ENCODE measurements at places on chromosomes 6 and 20. TPM values are rescaled to one million over a fixed set of nuclear protein-coding genes. Genes with fewer than 3 reads are reported as not detected.

FLOT1 gene
- 133 TPM for total RNA-seq

GHRH gene
- not detected for total RNA-seq

PTCRA gene
- total RNA-seq, result 0.55 TPM

HIVEP2 gene
- total RNA-seq, result 29.0 TPM

ZBTB12 gene
- 6.4 TPM for total RNA-seq

HLA-DMA gene
- total RNA-seq, result 65.3 TPM

GRCh38 chr6:149049230-149049629, 268.3 kb upstream of the TAB2 start:
- DNase-seq, result no peak

- DNase-seq, result peak; percentile 4
Observed at GRCh38 chr6:43945768-43946080, 175.7 kb downstream of the VEGFA start.

- DNase-seq, result no peak
Observed at GRCh38 chr6:167119670-167120582, 3.0 kb upstream of the CCR6 start.

- no peak for DNase-seq
Observed at GRCh38 chr6:81451787-81452186, 300.7 kb downstream of the TENT5A start.

GRCh38 chr6:119848696-119849095, 499.1 kb upstream of the MAN1A1 start:
- no peak for DNase-seq

DNA sequence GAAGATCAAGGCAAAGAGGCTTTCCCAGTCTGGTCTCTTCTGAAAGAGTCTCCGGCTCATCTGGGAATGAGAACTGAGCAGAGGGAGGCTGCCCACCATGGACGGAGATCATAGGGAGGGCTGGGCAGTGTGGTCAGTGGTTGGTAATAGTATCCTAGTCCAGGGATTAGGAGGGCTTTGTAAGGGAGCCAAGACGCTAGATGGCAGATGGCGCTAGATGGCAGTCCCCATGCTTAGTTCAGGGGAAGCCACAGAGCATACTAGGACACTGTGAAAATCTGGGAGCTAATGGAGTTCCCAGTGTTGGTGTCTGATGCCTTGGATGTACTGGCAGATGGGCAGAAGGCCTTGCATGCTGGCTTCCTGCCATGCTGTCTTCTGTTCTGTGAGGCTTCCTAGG, 21.7 kb upstream of the DAAM2 start:
- no peak for DNase-seq

GRCh38 chr6:55474382-55474781, 104.6 kb downstream of the HMGCLL1 start:
- no peak for DNase-seq

GRCh38 chr20:52941808-52942207, 30.4 kb upstream of the TSHZ2 start:
- no peak for DNase-seq

DNA sequence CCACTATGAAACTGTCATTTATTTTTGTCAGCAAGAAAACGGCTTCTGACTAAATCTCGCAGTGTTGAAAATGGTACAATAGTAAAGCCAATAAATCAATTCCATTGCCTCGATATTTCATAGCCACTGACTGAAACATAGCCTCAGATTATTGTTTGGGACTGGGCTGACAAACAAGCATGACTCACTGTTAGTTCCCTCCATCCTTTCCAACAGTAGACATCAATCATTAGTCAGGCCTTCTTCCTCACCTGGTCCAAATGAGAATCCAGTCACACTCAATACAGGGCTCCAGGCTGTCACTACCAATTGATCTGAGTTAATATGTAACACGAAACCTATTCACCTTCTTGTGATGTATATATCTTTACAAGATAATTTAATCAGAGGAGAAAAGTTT, 66.1 kb downstream of the ADGRB3 start:
- no peak for DNase-seq

DNA sequence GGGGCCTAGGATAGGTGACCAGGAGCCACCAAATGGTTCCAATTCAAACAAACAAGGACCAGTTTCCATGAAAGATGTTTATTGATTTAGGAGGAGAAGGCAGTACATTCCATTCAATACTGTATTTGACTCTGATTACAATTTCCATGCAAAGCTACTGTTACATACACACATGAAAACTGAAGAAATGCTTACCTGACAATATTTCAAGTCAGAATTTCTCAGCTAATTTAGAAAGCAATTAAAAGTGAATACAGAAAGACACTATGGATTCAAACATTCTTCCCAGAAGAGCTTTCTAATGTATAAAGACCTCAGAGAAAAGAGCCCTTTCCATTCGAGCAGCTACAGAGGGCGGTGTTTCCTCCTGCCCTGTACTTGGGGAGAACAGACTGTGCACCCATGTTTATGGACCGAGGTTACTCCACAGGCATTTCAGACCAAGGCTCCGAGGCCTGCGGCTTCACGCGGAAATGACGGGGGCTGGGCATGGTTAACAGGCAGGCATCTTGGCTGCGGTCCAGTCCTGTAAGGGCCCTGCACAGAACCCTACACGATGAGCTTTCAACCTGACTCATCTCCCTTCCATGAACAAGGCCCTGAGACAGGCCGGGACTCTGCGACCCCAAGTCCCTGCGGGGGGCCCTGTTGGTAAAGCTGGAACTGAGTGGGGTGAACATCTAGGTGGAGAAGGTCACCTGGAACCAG, 25.7 kb upstream of the TCFL5 start:
- peak; percentile 72 for DNase-seq

Measured in ureter (tissue), 1 donor.